ENCODE measurements at places on chromosomes 2 and 18. TPM values are rescaled to one million over a fixed set of nuclear protein-coding genes. Genes with fewer than 3 reads are reported as not detected.

Gene LTBP1
- total RNA-seq = 109 TPM

Gene NOSTRIN
- total RNA-seq = not detected

Gene RNF25
- 25.7 TPM for total RNA-seq

Gene IL1A
- total RNA-seq = not detected

Gene UBE2F
- 45.5 TPM for total RNA-seq

Gene GATA6
- 20.7 TPM for total RNA-seq
